ENCODE measurements at places on chromosomes 1 and 21.

DNA sequence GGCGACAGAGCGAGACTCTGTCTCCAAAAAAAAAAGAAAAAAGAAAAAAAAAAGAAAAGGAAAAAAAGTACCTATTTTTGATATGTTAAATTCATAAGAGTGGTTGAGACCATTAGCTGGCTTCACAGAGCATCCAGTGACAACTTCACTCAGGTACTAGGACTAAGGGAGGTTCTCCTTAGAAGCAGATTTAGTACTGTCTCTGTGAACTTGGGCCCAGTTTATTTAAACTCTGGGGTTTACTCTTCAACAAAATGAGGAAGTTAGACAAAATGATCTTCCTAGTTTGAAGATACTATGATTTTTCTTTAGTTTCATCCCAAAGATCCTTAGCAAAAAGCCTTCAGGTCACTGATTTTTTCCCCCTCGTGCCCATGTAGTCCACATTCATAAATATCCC is 21.2 kb downstream of the MACO1 start:
- DNase-seq, result no peak

DNA sequence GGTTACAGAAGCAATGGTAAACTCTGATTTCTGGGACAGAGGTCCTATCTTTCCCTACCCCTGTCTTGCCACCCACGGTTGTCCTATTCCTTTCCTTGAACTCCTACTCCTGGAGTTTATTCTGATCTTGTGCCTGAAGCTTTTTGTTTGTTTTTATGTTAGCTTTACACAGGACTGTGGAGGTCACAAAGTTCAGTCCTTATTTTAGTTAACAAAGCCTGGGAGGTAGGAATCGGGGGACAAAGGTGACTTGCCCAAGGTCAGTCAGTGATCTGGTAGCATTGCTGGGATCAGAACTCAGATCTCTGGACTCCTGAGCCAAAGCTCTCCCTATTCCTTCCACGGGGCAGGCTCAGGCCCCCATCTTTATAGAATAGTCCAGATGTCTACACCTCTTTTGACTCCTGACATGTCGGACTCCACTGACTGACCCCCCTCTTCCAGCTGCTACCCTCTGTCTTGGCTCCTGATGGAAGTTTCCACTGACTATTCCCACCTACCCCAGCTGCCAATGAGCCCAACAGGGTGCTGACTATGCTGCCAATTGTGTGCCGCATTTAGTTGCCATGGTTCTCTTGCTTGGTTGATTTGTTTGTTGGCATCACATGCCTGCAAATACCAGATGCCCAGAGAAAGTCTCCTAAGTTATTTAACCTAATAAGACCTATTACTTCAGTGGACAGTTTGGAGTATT is 9.9 kb downstream of the F5 start:
- DNase-seq, result no peak

DNA sequence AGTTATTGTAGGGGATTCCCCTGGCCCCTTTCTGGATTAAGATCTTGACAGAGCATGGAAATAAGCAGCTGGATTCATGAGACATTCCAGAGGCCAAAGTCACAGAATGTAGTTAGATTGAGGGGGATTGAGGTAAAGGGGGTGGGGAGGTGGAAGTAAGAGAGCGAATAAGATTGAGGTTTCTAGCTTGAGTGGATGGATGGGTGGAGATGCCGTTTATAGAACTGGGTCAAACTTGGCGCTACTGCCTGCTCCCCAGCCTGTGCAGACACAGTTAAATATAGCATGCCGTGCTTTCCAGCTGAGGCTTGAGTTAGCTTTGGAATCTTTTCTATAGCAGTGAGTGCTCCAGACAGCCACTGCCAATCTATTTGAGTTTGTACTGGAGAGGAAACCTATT is 85.7 kb downstream of the DYRK1A start:
- peak; percentile 83 for DNase-seq

DNA sequence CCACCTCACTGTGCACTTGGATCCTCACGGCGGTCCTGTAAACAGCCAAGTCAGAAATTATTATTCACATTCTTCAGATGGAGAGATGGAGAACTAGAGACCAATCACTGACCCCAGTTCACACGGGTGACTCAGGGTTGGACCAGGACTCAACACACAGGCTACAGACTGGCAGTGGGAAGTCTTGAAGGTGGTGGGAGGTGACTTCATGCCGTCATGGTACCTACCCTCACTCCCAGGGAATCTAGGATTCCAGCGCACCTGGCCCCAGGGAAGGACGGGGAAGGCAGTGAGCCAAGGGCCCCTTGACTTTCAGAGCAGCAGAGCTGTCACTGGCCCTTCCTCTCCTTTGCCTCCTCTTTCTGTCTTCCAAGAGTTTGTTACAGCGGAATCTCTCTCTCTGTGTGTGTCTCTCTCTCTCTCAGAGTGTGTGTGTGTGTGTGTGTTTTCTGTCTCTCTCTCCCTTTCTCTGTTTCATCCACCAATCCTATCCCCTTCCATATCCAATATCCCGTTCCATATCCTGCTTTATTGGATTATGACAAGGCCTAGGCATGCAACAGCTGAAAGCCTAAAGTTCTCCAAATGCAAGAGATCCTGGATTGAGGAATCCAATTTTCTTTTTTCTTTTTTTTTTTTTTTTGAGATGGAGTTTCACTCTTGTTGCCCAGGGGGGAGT is 11.7 kb downstream of the OPTC start:
- DNase-seq, result no peak

DNA sequence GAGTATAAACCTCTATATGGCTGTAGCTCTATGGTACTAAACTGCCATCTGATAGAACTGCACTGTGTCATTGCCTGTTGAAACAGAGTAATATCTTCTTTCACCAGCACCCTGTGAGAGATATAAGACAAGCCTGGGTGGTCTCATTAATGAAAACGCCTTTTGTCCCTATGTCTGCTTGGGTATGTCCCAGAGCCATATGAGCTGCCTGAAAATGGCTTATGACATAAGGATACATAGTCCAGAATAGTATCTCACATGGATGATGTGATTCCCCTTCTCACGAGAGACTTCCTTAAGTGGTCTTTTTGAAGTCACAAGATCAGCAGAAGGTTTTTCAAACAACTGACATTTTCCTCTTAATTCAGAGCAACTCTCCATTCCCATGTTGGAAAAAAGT is 7.3 kb upstream of the TMCC2 start:
- no peak for DNase-seq

DNA sequence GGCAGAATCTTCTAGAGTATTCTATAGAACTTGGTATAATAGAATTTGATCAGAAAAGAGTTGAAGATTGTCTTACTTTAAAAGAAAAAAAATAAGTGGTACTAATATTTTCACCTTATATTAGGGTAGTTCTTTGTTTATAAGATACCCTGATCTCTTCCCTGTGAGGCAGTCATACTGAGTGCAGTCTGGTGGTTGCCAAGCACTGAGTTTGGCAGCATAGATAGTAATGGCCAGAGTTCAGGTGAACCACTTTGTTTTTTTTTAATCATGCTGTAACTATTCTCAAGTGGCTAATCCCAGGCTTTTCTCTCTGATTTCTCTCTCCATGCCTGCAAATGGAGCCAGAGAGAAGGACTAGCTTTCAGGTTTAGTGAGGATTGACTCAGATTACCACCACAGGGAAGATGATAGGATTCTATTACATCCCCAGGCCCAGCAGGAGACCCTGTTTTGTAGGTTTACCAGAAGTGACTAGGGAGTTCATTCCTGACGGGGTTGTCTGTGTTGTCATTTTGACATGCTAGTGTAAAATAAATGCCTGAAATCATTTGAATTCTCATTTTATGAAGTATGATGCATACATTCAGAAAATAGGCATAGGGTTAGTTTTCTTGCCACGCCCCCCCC is 16.7 kb downstream of the KDM1A start:
- DNase-seq, result no peak

DNA sequence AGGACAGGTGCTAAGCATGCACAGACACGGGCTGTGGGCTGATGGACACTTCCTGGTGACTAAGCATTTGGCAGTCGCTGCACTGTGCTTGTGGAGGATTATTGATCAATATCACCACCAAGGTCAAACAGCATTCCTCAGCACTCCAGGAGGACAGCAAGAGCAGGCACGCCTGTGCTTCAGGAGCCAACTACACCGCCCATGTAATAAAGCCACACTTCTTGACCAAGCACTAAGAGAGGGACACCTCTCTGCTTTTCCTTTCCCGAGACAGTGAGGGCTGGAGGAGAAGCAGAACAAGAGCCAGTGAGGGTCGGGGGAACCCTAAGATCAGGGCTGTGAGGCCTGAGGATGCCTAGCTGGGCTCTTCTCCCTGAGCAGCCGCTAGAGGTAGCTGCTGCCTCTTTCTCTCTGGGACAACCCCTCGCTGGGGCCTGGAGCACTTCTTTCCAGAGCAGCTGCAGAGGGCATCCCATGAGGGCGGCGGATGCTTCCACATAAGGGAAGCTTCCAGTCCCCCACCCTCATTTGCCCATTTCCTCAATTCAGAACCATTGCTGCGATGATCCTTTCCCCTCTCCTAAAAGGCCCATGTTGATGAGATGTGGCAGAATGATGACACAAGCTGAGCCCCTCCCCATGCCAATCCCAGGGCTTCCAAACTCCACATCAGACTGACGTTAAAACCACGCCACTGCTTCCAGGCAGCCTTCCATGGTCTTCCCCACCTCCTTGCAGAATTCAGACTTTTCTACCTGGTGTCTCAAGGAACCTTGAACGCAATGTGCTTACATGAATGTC is 19.1 kb downstream of the RAB7B start:
- no peak for DNase-seq

- no peak for DNase-seq
Observed at GRCh38 chr1:199978408-199978940, 49.0 kb upstream of the NR5A2 start.

DNA sequence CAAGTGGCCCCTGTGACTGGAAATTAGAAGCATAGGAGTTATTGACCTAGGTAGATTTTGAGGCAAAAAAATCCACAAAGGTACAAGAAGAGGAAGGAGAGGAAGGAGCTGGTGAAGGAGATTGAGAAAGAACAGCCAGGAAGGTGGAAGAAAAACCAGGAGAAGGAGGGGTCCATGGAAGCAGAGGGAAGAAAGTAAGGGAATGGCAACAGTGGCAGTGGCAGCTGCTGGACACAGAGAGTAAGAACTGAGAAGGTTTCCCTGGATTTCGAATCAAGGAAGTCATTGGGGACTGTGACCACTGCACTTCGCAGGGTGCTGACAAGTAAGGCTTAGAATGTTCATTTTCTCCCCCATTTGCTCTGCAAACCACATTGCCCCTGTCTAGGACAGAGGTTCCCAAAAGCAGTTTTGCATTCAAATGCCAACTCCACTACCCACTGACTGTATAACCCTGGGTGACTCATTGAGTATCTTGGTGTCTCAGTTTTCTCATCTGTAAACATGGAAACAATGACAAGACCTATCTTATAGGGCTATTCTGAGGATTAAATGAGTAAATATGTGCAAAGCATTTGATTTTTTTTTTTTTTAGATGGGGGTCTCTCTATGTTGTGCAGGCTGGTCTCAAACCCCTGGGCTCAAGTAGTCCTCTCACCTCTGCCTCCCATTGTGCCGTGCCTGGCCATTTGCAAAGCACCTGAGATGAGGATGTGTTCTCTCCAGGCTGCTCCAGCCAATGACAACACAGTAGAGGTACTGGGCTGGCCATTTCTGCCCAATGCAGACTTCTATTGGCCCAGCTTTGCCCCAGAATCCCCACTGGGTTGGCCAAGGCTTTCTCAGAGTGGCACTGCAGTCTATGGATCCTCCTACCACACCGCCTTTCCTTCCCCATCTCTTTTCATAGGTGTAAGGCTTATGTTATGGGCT is 9.3 kb upstream of the CAPN2 start:
- DNase-seq, result no peak

DNA sequence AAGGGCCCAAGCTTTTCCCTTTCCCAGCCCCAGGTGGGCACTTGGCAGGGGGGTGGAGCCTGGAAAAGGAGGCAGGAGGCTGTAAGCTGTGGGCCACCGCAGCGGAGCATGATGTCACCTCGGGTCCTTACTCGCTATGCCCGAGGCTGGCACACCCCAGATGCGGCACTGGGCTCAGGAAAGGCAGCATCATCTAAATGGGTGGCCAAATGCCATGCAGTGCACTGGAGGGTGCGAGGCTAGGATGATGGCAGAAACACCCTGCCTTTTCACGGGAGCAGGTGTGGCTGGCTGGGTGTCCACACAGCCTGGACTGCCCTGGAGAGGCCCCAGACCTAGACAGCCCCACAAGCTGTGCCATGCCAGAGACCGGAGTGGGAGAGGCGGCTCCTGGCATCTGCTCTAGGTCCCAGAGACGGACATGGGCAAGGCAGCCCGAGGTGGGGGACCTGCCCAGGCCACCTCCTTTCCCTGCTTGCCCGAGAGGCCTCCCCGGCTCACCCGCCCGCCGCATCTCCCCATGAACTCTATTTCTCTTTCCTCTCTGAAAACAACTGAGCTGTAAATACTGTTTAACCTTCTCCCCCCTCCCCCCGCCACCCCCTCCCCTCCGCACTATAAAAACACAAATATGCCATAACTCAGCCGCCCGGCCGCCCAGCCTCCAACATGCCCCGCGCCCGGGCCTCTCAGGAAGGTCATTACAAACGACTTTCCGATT is 124.7 kb downstream of the CASZ1 start:
- DNase-seq, result no peak

- no peak for DNase-seq
Observed at GRCh38 chr1:1058088-1058905, 15.8 kb downstream of the RNF223 start.

- DNase-seq, result no peak
Observed at GRCh38 chr21:34522284-34522683, 10.3 kb upstream of the KCNE1 start.

DNA sequence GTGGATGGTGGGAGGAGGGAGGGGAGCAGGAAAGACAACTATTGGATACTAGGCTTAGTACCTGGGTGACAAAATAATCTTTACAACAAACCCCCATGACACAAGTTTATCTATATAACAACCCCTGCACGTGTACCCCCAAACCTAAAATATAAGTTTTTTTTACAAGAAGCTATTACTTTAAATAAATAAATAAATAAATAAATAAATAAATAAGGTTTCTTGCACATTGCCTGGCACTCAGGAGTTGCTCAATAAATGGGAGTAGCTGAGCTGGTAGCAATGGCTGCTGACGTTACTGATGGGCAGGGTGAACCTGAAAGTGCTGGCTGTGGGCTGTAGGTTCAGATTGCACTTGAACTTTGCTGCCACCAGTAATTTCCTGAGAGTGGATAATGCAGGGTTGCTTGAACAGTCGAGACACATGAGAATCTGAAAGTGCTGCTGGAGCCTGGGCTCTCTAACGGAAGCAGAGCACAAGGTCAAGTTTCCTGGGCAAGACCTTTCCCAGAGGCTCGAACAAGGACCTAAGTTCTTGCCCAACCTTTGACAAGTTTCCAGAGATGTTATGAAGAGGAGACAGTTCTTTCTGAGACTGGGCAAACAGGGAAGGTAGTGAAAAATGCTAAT is 14.8 kb upstream of the KCNE2 start:
- DNase-seq, result no peak

DNA sequence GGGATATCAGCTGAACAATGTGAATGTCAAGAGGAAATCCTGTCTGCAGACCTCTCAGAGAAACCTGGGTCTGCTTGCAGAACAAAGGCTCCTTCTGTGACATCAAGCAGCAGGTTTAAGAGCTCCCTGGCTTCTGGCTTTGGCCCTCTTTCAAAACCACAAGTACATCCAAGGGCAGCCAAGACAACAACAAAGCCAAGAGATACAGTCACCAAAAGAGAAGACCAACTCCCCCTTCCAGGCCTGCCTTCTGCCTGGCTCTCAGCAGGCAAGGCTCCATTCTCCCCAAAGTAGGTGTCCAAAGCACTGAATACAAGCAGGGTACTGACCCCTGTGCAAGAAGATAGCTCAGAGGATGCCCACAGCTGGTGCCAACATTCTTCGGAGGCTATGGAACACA is 11.5 kb downstream of the BCAR3 start:
- DNase-seq, result no peak

- DNase-seq, result no peak
Observed at GRCh38 chr21:43605320-43606215, 53.7 kb downstream of the HSF2BP start.

Data from fibroblast of skin of left quadriceps (primary cell).